ENCODE measurements at places on chromosomes 12 and 14. TPM values are rescaled to one million over a fixed set of nuclear protein-coding genes. Genes with fewer than 3 reads are reported as not detected.

Gene TMTC2
- 20.6 TPM for total RNA-seq

Gene DCN
- 240 TPM for total RNA-seq

Gene SLC6A13
- not detected for total RNA-seq

Gene RNASE4
- 94.7 TPM for total RNA-seq

Gene ZCCHC8
- total RNA-seq, result 20.3 TPM

Gene WBP11
- 60.0 TPM for total RNA-seq

Gene PIWIL1
- total RNA-seq, result not detected

Gene GALNT8
- 31.6 TPM for total RNA-seq

Gene XRCC3
- 70.0 TPM for total RNA-seq

Gene REM2
- total RNA-seq, result 0.24 TPM

Gene MYH7
- total RNA-seq, result 1.2 TPM

Gene PRB2
- total RNA-seq, result not detected

Gene ASCL1
- 0.53 TPM for total RNA-seq

Gene HOXC12
- total RNA-seq, result not detected

Gene TPH2
- total RNA-seq, result not detected

Gene SYT1
- 0.94 TPM for total RNA-seq

Gene TAS2R13
- 0.91 TPM for total RNA-seq

Gene SERPINA9
- not detected for total RNA-seq

Gene PDE3A
- 50.6 TPM for total RNA-seq

Gene C1RL
- 39.7 TPM for total RNA-seq

Gene HOXC4
- total RNA-seq, result not detected

Gene DICER1
- total RNA-seq, result 53.7 TPM

Gene AMIGO2
- 11.1 TPM for total RNA-seq

Gene LGR5
- total RNA-seq, result 4.5 TPM

Gene STAC3
- total RNA-seq, result 2.7 TPM

Gene SOX5
- 1.6 TPM for total RNA-seq

Gene RTN1
- total RNA-seq, result 4.7 TPM

Gene FAM181A
- not detected for total RNA-seq

Gene PMCH
- total RNA-seq, result not detected

Gene OTOGL
- 0.08 TPM for total RNA-seq

Gene TAS2R43
- total RNA-seq, result not detected

Gene TAS2R7
- not detected for total RNA-seq

Gene KRT73
- total RNA-seq, result not detected

Gene RGS6
- 0.45 TPM for total RNA-seq

Gene KCNC2
- total RNA-seq, result 0.16 TPM

Gene SERPINA1
- total RNA-seq, result 278 TPM

Gene IFNG-AS1
- total RNA-seq, result not detected

Gene GON7
- 21.2 TPM for total RNA-seq

Measured in colonic mucosa (tissue), 4 donors.